Myocyte (in vitro differentiated cells): ENCODE measurements at places on chromosomes 2 and 18. TPM values are rescaled to one million over a fixed set of nuclear protein-coding genes. Genes with fewer than 3 reads are reported as not detected.

Gene FKBP1B
- 2.0 and 2.4 TPM in 2 replicates for total RNA-seq

Gene VSNL1
- total RNA-seq, result 0.99 and 2.1 TPM in 2 replicates

Gene CRYGD
- total RNA-seq, result not detected in 2 replicates

Gene CNDP1
- total RNA-seq, result not detected in 2 replicates

Gene DES
- 10,265 and 13,585 TPM in 2 replicates for total RNA-seq

Gene TMEM37
- not detected in 2 replicates for total RNA-seq

Gene L3MBTL4
- 0.05 TPM in 1 of 2 replicates, not detected in the other for total RNA-seq

Gene CREB1
- total RNA-seq, result 24.6 and 43.5 TPM in 2 replicates

Gene RUFY4
- total RNA-seq, result 0.08 TPM in 1 of 2 replicates, not detected in the other
